Motor neuron (in vitro differentiated cells): ENCODE measurements at places on chromosomes 2 and 18. TPM values are rescaled to one million over a fixed set of nuclear protein-coding genes. Genes with fewer than 3 reads are reported as not detected.

- no peak for ATAC-seq
Measured at GRCh38 chr2:33729353-33729752, 130.3 kb upstream of the FAM98A start.

GRCh38 chr2:200761266-200761665, 50.4 kb upstream of the BZW1 start:
- no peak for ATAC-seq

DNA sequence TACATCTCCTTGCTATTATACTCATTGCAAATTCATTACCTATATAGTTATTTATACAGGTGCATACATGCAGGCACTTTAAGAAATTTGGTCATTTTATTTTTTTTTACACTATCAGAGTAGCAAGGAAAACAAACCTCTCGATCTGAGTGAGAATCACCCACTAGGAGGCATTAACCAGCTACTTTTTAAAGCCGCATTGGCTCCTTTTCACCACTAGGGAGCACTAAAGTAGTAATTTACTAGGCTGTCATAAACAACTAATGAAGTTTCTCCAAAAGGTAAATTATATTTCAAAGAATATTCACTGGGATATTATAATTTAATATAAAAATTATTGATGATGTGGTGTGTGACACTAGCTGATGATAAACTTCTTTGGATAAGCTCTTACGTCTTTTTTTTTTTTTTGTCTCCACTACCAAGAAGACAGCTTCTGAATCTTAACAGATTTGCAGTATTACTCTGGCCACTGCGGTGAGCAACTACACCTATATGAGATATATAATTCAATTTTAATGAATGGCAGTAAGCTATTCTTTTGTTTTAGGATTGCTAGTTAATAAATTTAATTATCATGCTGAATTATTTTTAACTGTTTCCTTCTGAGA, 101.9 kb downstream of the NOL4 start:
- peak; percentile 34 for ATAC-seq

DNA sequence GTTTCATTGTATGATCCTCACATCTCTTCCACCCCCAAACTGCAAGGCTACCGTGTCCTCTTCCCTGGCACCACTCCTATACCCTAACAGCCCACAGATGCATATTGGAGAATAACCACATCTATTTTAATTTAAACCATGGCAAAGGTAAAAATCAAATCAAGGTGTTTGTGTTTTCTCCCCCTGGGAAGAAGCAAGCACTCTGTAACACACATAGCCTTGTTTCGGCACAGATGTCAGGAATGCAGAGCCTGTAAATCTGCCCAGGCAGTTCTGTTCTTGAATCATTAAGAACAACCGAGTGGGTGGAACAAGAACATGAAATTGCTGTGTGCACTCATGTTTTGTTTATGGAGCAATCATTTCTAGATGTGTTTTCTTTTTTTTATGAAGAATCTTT, 6.8 kb upstream of the COX7A2L start:
- no peak for ATAC-seq

Gene TEX44
- total RNA-seq, result not detected in 2 replicates

Gene SLC4A3
- total RNA-seq, result 15.7 and 17.7 TPM in 2 replicates
